ENCODE measurements at places on chromosomes 16 and 17.

- no peak for DNase-seq
These were observed 158.7 kb upstream of the TBX2 start for GRCh38 chr17:61240851-61241468.

DNA sequence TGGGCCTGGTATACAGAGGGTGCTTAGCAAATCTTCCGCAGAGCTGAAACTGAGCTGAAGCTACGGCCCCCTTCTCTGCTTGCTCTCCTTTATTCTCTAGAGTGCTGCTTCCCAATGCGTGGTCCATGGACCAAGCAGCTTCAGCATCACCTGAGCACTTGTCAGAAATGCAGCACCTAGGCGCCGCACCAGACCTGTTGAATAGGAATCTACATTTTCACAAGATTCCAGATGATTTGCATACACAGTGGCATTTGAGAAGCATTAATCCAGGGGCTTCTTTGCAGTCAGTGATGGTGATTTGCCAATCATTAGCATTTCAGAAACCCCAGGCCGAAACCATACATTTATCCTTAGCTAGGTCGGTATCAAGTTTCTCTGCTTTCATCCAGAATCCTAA lies 204.2 kb downstream of the CDH13 start:
- no peak for DNase-seq

DNA sequence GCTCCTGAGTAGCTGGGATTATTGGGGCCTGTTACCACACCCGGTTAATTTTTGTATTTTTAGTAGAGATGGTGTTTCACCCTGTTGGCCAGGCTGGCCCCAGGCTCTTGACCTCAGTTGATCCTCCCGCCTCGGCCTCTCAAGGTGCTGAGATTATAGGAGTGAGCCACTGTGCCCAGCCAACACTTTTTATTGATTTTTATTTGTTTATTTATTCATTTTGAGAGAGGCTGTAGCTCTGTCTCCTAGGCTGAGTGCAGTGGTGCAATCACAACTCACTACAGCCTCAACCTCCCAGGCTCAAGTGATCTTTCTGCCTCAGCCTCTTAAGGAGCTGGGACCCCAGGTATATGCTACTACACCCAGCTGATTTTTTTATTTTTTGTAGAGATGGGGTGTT lies 54.7 kb downstream of the TNRC6A start:
- DNase-seq = no peak

DNA sequence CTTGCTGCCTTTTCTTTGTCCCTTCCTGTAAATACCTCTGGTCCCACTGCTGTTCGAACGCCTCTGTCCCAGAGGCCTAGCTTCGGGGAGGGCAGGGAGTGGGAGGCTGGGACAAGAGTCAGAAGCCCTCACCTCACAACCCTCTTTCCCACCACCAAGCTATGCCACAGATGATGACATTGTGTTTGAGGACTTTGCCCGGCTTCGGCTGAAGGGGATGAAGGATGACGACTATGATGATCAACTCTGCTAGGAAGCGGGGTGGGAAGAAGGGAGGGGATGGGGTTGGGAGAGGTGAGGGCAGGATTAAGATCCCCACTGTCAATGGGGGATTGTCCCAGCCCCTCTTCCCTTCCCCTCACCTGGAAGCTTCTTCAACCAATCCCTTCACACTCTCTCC lies 10.4 kb downstream of the ARRB2 start:
- no peak for DNase-seq

DNA sequence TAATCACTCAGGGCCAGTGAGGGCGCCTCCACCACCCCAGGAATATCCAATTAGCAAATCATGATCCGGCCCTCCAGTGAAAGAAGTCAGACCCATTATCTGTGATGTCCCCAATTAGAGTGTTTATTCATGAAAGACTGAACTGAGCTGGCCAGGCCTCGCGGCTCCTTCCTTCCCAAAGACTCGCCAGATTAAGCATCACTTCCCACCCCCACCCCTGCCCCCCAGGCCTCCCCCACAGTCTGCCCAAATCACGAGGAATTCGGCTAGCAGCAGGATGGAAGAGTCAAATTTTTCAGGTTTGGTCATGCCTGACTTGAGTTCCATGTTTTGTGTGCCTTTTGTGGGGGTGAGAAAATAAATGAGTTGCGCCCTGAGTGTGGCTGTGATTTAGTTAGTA lies 298.4 kb upstream of the SALL1 start:
- no peak for DNase-seq

Data from foreskin keratinocyte (primary cell).